ENCODE measurements at places on chromosomes 1 and 21.
A peak's percentile ranks its signal among the peaks of the same experiment; 100 is the strongest.

GRCh38 chr1:239817801-239818200 is 273.9 kb upstream of the FMN2 start:
- peaks cover 6% of the 10 kb centered on the region for H3K4me1 ChIP-seq
- H3K4me3 ChIP-seq, result no peak overlapping the region
- H3K36me3 ChIP-seq, result no peaks in the 10 kb centered on the region
- no peaks in the 10 kb centered on the region for H3K27me3 ChIP-seq

DNA sequence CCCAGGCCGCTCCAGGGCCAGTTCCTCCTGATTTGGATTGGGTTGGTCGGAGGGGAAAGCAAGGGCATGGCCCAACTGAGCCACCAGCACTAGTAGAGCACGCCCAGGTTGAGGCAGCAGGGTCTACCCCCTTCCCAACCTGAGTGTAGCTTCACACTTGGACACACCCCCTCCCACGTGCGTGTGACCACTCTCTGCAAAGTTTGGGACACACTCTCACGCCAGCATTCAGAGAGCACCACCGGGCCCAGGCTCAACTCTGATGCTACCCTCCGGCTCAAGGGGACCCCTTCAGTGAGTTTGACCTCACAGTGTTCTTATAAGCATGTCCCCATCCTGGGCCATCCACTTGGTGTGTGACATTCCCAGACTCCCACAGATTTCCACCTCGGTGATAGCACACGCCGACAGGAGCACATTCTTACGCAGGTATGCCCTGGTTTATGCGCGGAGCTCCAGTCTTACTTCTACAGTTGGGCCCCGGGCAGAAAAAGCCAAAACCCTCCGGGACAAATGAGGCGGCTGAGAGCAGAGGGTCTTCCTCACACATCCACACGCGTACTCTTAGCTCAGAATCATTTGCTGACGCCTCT is 3.0 kb upstream of the DMRTA2 start:
- no peaks in the 10 kb centered on the region for H3K36me3 ChIP-seq
- no peak overlapping the region for H3K27ac ChIP-seq
- H3K4me1 ChIP-seq, result peaks cover 59% of the 10 kb centered on the region
- peaks cover 100% of the 10 kb centered on the region for H3K27me3 ChIP-seq
- H3K4me3 ChIP-seq, result no peak overlapping the region

DNA sequence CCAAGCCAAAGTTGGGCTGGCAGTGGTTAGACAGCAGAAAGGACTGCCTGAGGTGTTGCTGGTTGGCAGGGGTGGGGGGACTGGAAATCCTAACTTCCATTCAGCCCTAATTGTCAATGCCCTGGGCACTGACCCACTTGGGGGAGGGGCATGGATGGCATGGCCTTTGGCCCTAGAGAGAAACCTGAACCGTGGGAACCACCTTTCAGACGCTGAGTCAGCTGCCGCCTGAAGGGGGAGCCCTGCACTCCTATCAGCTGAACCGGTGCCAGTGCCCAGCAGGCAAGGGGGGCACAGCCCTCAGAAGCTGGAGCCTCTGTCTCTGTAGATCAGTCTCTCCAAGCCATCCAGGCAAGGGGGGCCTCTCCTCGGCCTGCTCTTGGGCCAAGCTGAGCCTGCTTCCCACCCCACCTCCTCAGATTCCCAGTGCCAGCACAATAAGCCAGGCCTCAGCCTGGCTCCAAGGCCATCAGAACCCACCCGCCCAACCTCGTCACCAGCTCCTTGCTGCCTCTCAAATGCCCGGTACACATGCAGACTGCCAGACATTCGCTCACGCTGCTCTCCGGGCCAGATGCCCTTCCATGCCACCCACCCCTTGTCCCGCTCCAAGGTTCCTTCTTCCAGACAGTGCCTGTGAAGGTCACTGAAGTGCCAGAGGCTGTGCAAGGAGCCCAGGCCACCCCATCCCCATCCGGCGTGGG is 11.6 kb downstream of the TINAGL1 start:
- peak; percentile 65 for DNase-seq
- peaks cover 44% of the 10 kb centered on the region for H3K4me1 ChIP-seq
- H3K36me3 ChIP-seq, result no peaks in the 10 kb centered on the region
- H3K27me3 ChIP-seq, result peaks cover 51% of the 10 kb centered on the region
- H3K27ac ChIP-seq, result no peak overlapping the region
- no peak overlapping the region for H3K4me3 ChIP-seq

- DNase-seq, result peak; percentile 48
- peak overlapping the region; percentile 92 for H3K27ac ChIP-seq
- H3K4me3 ChIP-seq, result peak overlapping the region; percentile 86
- no peaks in the 10 kb centered on the region for H3K27me3 ChIP-seq
- peaks cover 40% of the 10 kb centered on the region for H3K4me1 ChIP-seq
Observed at GRCh38 chr1:202145068-202145743, 669 bp upstream of the ARL8A start.

GRCh38 chr1:212545941-212546635 is 62.5 kb upstream of the ATF3 start:
- no peaks in the 10 kb centered on the region for H3K4me1 ChIP-seq
- no peaks in the 10 kb centered on the region for H3K27me3 ChIP-seq
- no peaks in the 10 kb centered on the region for H3K36me3 ChIP-seq
- no peak overlapping the region for H3K27ac ChIP-seq
- no peak overlapping the region for H3K4me3 ChIP-seq
- no peak for DNase-seq

- DNase-seq, result no peak
- no peak overlapping the region for H3K4me3 ChIP-seq
- H3K27ac ChIP-seq, result no peak overlapping the region
- no peaks in the 10 kb centered on the region for H3K4me1 ChIP-seq
- H3K27me3 ChIP-seq, result no peaks in the 10 kb centered on the region
- no peaks in the 10 kb centered on the region for H3K36me3 ChIP-seq
Observed at GRCh38 chr1:192443616-192444015, 126.8 kb downstream of the RGS21 start.

GRCh38 chr21:34345091-34345871 is 18.5 kb upstream of the KCNE2 start:
- H3K4me1 ChIP-seq, result peaks cover 31% of the 10 kb centered on the region
- no peaks in the 10 kb centered on the region for H3K27me3 ChIP-seq
- peak; percentile 35 for DNase-seq
- no peak overlapping the region for H3K4me3 ChIP-seq
- H3K27ac ChIP-seq, result peak overlapping the region; percentile 6

DNA sequence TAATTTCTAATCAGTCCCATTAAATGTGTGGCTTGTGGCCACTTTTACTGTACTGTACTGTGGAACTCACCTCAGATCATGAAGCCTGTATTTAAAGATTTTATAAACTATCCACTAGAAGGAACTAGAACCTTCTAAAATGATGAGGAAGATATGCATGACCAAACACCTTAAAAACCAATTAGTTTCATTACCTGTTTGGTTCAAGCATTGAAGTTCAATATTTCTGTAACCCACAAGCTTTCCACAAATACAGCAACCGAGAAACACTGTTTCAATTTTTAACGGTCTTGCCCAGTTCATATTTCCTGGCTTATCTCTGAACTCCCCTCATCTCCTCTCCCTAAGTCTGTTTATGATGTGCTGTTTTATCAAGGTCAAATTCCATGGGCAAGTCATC is 264.3 kb upstream of the PLD5 start:
- H3K27ac ChIP-seq, result no peak overlapping the region
- H3K4me1 ChIP-seq, result peaks cover 4% of the 10 kb centered on the region
- no peaks in the 10 kb centered on the region for H3K36me3 ChIP-seq
- no peak for DNase-seq

DNA sequence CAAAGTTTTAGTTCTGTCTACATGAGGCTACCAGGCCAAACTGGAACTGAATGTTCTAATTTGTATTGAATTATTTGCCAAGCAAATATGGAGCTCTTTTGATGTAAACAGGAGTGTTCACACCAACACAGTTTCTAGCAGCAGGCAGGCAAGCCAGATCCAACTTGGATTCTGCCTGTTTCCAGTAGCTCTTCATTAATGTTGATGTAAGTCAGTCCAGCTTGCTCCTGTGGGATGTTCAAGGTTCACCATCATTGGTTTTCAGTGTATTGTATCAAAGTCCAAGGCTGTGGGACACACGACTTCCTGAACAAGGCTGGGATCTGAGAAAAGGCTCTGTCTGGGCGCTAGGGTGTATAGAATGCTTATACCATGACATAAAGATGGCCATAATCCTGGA is 68.1 kb downstream of the PAPPA2 start:
- no peaks in the 10 kb centered on the region for H3K27me3 ChIP-seq
- H3K27ac ChIP-seq, result no peak overlapping the region
- no peak for DNase-seq
- H3K4me1 ChIP-seq, result no peaks in the 10 kb centered on the region
- H3K36me3 ChIP-seq, result no peaks in the 10 kb centered on the region
- H3K4me3 ChIP-seq, result no peak overlapping the region

DNA sequence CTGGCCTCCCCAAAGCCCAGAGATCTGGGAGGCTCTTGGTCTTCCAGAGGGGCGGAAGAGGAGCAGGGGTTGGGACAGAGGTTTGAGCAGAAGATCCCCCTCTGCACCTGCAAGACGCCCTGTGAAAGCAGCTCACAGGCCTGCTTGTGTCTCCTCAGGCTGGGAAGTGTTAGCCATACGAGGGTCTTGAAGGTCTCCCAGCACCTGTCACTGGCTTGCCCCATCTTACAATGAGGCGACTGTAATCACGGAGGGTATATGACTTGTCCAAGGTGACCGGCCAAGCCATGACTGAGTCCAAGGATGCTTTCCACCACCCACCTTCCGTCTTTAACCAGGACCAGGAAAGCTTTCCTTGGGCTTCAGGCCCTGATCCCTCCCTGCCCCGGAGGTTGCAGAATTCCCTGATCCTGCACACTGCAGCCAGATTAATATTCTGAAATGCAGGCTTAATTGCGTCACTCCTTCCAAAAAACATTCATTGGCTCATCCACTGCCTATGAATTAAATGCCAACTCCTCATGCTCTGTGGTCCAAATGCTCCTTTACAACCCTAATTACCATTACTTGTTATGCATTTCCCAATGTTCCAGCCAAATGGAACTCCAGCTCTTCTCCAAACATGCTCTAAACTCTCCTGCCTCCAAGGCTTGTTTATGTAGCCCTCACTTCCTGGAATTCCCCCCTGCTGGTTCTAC is 64.0 kb downstream of the DDX20 start:
- no peaks in the 10 kb centered on the region for H3K27me3 ChIP-seq
- H3K4me3 ChIP-seq, result no peak overlapping the region
- no peak overlapping the region for H3K27ac ChIP-seq

DNA sequence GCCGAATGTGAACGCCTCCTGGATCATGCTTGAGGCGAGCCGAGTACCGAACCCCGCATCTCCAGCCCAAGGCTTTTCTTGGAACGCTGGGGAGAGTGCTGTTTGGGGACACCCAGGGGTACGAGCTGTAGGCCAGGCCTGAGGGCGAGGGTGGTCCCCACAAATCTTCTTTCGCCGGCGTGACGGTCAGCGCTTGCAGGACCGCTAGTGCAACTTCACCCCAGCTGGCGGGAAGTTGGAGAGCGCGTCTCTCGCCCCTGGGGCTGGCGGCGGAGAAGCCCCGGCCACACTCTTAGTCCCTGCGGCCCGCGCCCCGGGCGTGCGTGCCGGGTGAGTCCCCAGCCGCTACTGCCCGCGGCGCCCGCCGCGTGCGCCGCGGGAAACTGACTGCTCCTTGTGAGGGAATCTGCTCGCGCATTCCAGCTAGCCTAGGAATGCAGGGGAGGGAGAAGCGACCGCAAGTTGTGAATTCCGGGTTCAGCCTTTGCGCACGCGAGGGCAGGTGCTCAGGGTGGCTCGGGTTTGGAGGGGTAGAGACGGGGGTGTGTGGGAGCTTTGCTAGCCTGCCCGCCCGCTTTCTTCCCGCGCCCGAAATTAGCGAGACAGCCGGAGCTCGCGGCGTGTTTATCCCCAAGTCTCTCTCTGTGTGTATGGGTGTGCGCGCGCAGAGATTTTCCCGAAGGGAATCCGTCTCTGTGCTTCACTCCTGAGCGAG is 884 bp downstream of the LHX4 start:
- DNase-seq, result no peak
- peaks cover 96% of the 10 kb centered on the region for H3K27me3 ChIP-seq
- H3K36me3 ChIP-seq, result no peaks in the 10 kb centered on the region
- no peak overlapping the region for H3K4me3 ChIP-seq

DNA sequence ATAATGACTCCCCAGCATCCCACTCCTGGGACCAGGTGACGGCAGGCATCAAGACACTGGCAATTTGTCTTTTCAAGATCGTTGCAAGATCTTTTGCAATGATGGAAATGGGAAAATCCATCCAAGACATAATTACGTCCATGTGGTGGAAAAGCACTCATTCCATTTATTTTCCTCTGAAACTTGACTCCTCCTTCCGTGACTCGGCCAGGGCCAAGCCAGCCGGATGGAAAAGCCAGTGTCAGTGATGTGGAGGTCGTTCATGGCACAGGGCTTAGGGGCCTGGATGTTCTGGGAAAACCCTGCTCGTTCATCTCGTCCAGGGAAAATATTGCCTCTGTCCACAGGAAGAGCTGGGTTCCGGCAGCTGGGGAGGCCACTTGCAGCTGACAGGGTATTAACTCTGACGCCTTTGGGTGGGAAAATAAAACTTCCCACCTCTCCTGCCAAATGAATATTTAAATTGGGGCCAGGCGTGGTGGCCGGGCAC is 46.2 kb downstream of the C1orf198 start:
- H3K27ac ChIP-seq, result peak overlapping the region; percentile 15
- DNase-seq, result no peak
- H3K27me3 ChIP-seq, result no peaks in the 10 kb centered on the region
- H3K36me3 ChIP-seq, result no peaks in the 10 kb centered on the region

GRCh38 chr1:185420588-185421081 is 103.6 kb upstream of the IVNS1ABP start:
- no peak for DNase-seq
- H3K27ac ChIP-seq, result no peak overlapping the region
- no peaks in the 10 kb centered on the region for H3K27me3 ChIP-seq
- H3K4me1 ChIP-seq, result no peaks in the 10 kb centered on the region
- no peaks in the 10 kb centered on the region for H3K36me3 ChIP-seq

GRCh38 chr1:195768936-195769335 is 839.3 kb downstream of the KCNT2 start:
- no peaks in the 10 kb centered on the region for H3K27me3 ChIP-seq
- H3K36me3 ChIP-seq, result no peaks in the 10 kb centered on the region
- H3K4me3 ChIP-seq, result no peak overlapping the region
- no peak for DNase-seq
- no peak overlapping the region for H3K27ac ChIP-seq

GRCh38 chr1:151680826-151681225 is 35.8 kb downstream of the CELF3 start:
- H3K27ac ChIP-seq, result no peak overlapping the region
- H3K36me3 ChIP-seq, result peaks cover 15% of the 10 kb centered on the region
- no peaks in the 10 kb centered on the region for H3K4me1 ChIP-seq
- H3K27me3 ChIP-seq, result no peaks in the 10 kb centered on the region
- no peak overlapping the region for H3K4me3 ChIP-seq

DNA sequence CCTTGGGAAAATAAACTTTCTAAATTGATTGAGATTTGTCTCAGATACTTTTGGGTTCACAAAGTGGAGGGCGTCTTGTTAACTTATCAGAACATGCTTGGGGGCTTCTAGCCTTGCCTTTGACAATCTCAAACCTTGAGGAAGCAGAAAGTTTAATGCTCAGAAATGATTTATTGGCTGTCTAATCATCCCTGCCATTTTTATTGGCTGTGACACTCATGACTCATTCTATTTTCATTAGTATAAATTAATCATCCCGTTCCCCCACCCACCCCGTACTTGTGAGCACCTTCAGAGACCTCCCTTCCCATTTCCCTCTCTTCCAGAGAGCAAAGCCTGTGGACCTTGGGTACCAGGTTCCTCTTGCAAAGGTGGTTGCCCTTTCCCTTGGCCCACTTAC is 87.1 kb downstream of the FGGY start:
- no peaks in the 10 kb centered on the region for H3K36me3 ChIP-seq
- H3K27me3 ChIP-seq, result no peaks in the 10 kb centered on the region
- no peak overlapping the region for H3K27ac ChIP-seq
- no peaks in the 10 kb centered on the region for H3K4me1 ChIP-seq
- no peak overlapping the region for H3K4me3 ChIP-seq
- no peak for DNase-seq

Data from spinal cord (tissue), 10 donors.